Activated CD4-positive, alpha-beta T cell treated with anti-CD3 and anti-CD28 coated beads, Interleukin-2, amount 10 ng/mL, durations not matched to agents 24 days and 14 days (primary cell): ENCODE measurements at places on chromosomes 16 and 17. TPM values are rescaled to one million over a fixed set of nuclear protein-coding genes. Genes with fewer than 3 reads are reported as not detected.

DNA sequence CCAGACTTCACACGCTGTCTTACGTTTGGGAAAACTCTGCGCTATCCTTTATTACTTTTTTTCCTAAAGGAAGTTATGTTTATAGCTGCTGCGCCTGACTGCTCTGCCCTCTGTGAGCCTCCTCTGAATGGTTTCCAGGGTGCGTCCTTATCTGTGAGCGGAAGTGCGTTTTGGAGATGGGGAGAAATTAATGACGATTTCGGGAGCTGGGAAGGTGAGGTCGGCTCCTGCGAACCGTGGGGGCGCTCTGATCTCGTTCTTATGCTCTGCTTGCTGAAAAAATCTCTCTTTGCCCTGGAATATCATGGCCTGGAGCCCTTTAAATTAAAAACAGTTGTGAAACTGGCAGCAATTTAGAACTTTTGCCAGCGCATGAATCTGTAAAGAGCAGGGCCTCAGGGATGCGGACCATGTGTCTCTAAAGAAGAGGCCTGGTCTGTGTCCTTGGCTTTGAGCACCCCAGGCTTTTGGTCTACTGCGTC lies 135.7 kb upstream of the ZFHX3 start:
- DNase-seq: no peak

DNA sequence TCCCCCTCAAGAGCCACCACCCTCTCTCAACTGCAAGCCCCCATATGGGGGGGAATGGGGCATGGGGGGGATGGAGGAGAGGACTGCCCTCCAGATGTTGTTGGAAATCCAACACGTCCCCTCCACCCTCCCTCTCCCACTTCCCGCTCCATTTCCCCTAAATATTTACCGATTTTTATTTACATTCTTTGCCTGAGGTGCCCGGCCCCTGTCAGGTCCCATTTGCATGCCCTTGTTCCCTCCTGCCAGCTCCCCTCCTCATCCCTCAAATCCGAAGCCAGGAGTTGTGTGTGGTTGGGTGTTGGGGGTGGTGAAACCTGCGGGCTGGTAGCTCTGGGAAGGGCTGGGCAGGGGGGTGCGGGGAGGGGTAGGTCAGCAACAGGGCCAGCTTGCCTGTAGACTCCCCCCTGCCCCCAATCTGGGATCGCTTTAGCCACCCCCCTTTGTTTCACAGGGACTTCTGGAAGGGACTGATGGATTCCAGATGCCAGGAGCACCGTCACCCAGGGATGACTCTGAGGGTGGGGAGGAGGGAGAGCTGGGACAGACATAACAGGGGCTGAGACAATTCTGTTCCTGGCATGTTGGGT lies 39.7 kb upstream of the NGFR start:
- no peak for DNase-seq

LGALS9C gene
- not detected in 2 replicates for total RNA-seq

GRCh38 chr16:67179421-67180080 lies 4.2 kb downstream of the MATCAP1 start:
- DNase-seq: peak; percentile 75

DNA sequence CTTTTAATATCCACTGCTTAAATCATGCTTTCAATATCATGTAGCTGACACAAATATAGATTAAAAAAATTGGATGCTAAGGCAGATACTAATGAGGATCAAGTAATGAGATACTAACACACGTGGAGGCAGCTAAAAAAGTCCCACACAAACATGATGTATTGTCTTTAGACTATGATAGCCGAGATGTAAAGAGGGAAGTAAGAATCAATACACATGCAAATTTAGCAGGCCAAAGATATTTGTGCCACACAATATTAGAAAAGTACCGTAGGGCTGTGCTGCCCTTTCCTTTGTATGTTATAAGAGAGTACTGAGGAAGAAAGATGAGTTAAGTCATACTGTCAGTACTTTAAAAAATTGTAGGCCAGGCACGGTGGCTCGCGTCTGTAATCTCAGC lies 51.4 kb upstream of the STAC2 start:
- DNase-seq: no peak

GRCh38 chr16:69870761-69871160 lies 80.4 kb upstream of the CLEC18A start:
- DNase-seq: no peak

HCRT gene
- total RNA-seq: not detected in 2 replicates

GRCh38 chr17:6388416-6388815 lies 46.5 kb downstream of the AIPL1 start:
- no peak for DNase-seq

- DNase-seq: no peak
Measured at GRCh38 chr16:86625029-86625428, 46.7 kb downstream of the FOXL1 start.

- no peak for DNase-seq
Measured at GRCh38 chr16:69199382-69199781, 12.4 kb downstream of the SNTB2 start.

DNA sequence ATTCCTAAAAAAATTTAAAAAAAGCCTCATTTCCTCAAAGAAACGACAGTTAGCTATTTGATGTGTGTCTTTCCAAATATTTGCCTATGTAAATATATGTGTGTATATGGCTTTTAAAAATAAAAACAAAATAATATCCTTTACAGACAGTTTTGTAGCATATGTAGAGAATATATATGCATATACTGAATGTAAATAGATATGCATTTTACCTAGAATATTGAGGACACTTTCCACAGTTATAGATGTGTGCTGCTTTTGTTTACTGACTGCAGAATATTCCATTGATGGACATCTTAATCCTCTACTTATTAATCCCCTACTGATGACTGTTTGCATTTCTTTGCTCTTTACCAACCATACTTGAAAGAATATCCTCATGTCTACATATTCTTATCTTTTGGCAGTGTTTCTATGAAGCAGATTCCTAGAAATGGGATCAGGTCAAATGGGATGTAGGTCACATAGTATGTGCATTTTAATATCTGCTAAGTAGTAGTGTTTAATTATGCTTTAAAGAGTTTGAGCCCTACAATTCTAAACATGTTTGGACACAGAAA lies 3.3 kb downstream of the CCL3L1 start:
- DNase-seq: no peak

DNA sequence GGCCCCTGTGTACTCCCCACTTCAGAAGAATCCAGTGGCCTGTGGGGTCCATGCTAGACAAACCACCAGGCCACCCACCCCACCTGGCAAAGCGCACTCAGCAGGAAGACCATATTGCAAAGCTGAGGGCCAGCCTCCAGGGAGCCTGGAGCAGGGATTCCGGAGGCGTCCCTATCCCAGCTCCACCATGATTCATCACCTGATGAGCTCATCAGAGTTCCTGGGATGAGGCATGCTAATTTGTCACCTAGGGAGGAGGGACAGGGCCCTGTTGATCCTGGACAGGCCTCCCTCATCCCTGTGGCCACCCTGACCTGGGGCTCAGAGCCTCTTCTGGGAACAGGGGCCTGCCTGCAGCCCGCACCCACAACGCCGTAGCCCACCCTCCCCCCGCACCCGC lies 131.6 kb upstream of the PLCG2 start:
- no peak for DNase-seq

NOTUM gene
- total RNA-seq: 1.7 and 1.8 TPM in 2 replicates

PIRT gene
- total RNA-seq: not detected in 2 replicates

DNA sequence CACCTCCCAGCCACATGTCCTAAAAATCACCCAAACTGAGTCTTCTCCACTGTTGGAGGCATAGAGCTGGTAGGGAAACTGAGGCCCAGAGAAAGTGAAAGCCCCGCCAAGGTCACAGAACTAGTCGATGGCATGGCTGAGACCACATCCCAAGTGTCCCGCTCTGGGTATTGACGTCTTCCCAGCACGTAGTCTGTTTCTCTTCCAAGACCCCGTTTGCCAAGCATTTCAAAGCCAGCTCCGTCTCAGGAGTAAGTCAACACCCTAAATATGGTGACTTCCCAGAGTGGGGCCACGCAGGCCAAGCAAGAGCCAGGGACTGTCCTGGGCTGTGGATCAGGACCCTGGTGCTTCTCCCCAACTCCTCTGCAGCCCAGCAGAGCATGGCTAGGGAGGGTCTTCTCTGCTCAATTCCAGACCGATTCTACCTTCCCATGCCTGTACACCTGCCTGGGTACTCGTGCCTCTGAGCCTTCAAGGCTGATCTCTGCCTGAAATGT lies 19.7 kb downstream of the PITPNM3 start:
- DNase-seq: no peak

- DNase-seq: no peak
Measured at GRCh38 chr17:11176549-11176948, 64.5 kb upstream of the SHISA6 start.

GCGR gene
- not detected in 2 replicates for total RNA-seq

HSPB9 gene
- not detected in 2 replicates for total RNA-seq

- peak; percentile 97 for DNase-seq
Measured at GRCh38 chr17:7394452-7395191, at the start of gene PLSCR3. Gene PLSCR3, minus strand, starts transcription at chr17:7394525. Its CDS starts 415 bp downstream, at chr17:7394110.

GRCh38 chr17:33459078-33459940 lies 166.2 kb upstream of the ASIC2 start:
- no peak for DNase-seq

DNA sequence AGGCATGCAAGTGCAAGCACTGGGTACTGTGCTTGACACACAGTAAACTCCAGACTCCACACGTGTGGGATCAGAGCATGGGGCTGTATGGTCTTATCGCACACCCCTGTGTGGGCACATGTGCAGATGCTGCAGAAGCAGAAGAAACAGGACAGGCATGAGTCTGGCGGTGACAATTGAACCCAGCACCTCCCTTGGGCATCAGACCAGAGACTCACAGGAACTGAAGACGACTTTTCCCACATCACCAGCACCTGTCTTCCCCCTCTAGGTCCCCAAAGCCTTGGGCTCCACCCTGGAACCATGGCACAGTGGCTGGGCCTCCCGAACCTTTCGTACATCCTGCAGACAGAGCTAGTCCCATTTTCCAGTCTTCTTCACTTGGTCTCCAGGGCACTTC lies 126.4 kb upstream of the CDH5 start:
- no peak for DNase-seq

DNA sequence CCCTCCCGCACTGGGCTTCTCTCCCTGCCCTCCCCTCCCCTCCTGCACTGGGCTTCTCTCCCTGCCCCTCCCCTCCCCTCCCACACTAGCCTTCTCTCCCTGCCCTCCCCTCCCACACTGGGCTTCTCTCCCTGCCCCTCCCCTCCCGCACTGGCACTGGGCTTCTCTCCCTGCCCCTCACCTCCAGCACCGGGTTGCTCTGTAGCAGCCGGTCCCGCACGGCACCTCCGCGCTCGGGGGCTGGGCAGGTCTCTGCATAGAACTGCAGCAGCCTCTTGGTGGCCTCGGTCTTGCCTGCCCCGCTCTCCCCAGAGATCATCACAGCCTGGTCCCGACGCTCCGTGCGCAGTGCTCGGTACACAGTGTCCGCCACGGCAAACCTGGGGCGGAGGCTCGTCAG lies 9.8 kb downstream of the MYO1C start:
- no peak for DNase-seq

DNA sequence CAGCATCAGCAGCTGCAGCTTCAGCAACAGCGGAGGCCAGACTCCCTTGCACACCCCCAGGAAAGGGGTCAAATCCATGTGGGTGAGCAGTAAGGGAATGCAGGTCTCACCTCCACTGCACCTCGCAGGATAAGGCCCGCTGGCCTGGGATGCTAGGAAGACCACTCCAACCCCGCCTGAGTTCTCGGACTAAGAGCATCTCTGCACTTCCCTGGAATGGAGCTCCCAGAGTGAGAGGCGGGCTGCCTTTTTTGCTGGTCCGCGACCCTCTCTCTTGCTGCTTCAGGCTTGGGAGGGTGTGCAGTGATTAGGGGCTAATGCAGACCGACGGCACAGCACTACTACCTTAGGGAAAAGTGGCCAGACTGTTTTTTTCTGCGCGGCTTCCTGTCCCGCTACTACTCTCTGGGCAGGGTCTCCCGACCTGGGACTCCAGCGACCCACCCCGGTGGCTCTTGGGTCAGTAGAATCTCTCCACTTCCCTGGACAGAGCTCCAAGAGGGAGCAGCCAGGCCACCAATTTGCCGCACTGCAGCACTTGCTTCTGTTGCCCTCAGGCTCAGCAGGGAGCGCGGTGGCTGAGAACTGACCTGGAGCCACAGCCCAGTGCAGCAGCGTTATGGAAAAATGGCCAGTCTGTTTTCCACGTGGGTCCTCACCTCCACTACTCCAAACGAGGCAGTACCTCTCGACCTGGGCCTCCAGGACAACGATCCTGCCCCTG lies 480.4 kb downstream of the CDH8 start:
- no peak for DNase-seq

DNA sequence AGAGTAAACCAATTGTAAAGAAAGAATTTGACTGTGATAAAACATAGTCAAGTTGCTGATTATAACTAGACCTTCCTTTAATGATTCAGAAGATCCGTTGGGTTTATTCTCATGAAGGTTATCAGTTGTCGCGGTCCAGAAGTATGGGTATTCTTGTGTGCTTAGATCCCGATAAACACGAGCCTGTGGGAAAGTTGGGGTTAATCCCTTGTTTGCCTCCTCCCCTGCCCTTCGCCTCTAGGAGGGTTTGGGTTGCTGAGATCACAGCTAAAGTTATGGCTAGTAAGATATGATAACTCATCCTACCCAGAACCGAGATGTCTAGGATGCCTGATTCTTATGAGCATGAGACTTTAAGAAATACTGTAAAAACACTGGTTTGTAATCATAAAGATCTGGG lies 66.8 kb downstream of the GPRC5B start:
- DNase-seq: no peak

CCL16 gene
- not detected in 2 replicates for total RNA-seq

- no peak for DNase-seq
Measured at GRCh38 chr17:14150619-14151018, 81.3 kb downstream of the COX10 start.

MED9 gene
- 14.4 and 15.3 TPM in 2 replicates for total RNA-seq

GRCh38 chr17:66743511-66743910 lies 91.4 kb upstream of the CACNG5 start:
- DNase-seq: no peak

GRCh38 chr17:38898812-38899348 lies 26.5 kb upstream of the LASP1NB start:
- DNase-seq: peak; percentile 93

- DNase-seq: peak; percentile 70
Measured at GRCh38 chr17:66713533-66714042, 121.3 kb upstream of the CACNG5 start.

C1QTNF1 gene
- total RNA-seq: not detected in 2 replicates

- no peak for DNase-seq
Measured at GRCh38 chr17:57876866-57877237, 27.0 kb upstream of the MRPS23 start.

HAS3 gene
- total RNA-seq: 0.56 and 0.64 TPM in 2 replicates

DNA sequence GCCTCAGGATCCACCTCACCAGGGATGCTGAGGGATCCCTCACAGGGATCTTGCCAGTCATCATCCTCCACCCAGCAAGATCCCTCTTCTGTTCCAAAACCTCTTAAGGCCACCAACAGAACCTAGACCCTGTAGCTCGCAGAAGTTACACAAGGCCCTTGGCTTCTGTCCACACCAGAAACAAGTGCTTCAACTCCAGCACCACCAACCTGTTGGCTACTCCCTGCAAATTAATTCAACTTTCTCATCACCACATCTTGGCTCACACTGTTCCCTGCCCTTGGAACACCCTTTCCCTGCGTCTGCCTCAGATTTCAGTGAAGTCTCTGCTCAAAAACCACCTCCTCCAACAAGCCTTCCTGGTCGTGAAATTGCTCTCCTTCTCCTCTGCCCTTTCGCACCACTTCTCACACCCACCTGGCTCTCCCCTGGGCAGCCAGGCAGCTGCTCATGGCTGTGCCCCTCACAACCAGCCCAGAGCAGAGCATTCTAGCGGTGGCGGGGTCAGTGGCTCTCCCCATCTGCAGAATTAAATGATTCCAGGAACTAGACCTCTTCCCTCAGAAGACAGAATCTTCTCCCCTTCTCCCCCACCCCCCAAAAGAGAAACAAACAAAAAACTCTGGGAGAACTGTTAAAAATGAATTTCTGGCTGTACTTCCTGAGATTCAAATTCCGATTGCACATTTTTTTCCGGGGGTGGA lies 1.8 kb downstream of the PLLP start:
- DNase-seq: no peak
